ENCODE measurements at places on chromosomes 5 and 9.

GRCh38 chr5:150785950-150786349 lies 7.4 kb downstream of the SMIM3 start:
- no peak for DNase-seq

GRCh38 chr5:112691758-112692157 lies 45.9 kb upstream of the APC start:
- no peak for DNase-seq

DNA sequence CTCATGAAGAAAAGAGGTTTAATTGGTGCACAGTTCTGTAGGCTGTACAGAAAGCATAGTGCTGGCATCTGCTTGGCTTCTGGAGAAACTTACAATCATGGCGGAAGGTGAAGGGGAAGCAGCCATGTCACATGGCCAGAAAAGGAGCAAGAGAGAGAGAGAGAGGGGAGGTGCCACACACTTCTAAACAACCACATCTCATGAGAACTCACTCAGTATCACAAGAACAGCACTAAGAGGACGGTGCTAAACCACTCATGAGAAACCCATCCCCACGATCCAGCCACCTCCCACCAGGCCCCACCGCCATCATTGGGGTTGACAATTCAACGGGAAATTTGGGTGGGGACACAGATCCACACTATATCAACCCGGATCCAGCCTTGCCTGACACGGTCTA lies 28.8 kb upstream of the IER5L start:
- DNase-seq, result no peak

- no peak for DNase-seq
Observed at GRCh38 chr9:14447103-14447502, 133.2 kb upstream of the NFIB start.

- DNase-seq, result no peak
Observed at GRCh38 chr9:37327553-37327952, 94.9 kb upstream of the GRHPR start.

- no peak for DNase-seq
Observed at GRCh38 chr5:148625250-148625649, 29.1 kb downstream of the HTR4 start.

DNA sequence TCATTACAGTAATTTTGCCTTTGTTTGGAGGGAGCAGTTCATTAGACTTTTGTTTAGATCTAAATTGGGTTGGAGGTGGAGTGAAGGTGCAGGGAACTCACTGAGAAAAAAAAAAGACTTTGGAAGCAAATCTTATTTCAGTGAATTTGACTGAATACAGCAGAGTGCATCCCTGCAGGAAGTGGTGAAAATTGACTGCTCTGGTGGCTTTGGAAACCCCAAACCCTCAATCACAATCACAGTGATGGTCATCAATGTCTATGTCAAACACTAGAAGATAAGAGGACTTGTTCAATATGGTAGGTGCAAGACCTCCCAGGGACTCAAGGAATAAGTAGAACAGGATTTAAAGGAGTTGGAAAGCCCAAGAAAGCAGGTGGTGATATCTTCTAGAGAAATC lies 76.0 kb upstream of the RASA1 start:
- DNase-seq, result no peak

DNA sequence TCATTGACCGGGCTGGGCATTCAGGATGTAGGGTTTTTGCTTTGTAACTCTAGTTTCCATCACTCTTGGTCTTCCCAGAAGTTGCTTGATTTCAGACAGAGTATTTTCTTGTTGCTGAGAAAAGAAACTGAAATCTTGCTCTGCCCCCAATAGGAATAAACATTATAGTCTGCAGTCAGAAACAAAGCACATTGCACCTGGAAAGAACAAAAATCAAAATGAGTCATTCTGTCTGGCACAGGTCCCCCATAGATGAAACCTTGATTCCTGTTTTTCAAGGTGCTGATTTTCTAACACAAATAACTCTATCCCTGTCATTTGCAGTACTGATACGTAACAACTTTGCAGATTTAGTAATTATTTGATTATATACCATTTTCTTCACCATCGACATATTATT lies 232.1 kb downstream of the FBXO4 start:
- no peak for DNase-seq

GRCh38 chr5:73861313-73861988 lies 235.5 kb downstream of the ARHGEF28 start:
- DNase-seq, result no peak

- no peak for DNase-seq
Observed at GRCh38 chr9:34573599-34574325, 15.8 kb downstream of the CNTFR start.

DNA sequence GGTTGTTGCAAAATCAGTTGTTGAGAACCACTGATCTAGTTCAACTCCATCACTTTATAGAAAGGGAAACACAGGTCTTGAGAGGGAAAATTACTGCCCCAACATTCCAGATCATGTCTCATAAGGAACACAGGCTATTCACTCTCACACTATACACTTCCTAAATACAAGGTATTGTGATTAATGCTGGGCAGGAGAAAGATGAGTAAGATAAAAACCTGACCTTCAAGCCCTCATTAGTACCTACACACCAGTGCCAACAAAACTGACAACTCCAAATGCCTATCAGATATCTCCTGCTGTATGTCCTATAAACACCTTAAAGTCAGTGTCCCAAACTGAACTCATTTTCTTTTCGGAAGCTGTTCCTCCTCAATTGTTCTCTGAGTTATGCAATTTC lies 8.2 kb downstream of the GNE start:
- no peak for DNase-seq

GRCh38 chr9:101366038-101366756 lies 18.6 kb downstream of the BAAT start:
- DNase-seq, result no peak

DNA sequence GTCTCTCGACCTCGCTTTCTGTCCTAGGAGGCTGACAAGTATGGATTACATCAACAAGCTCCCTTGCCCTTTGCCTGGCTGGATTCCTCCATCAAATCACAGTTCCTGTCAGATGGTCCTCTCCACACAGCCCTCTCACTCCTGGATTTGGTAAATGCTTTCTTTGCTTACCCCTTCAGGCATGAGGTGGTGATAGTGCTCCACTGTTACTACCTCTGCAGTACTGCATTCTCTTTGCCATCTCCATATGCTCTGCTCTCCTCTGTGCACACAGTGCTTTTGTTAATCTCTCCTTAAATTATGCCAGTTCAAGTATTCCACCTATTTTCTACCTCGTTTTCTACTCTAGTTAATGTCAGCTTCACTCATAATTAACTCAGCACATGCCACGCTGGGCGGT lies 279.2 kb downstream of the DMAC1 start:
- no peak for DNase-seq

GRCh38 chr5:176697934-176698538 lies 50.8 kb downstream of the TSPAN17 start:
- DNase-seq, result peak; percentile 83

DNA sequence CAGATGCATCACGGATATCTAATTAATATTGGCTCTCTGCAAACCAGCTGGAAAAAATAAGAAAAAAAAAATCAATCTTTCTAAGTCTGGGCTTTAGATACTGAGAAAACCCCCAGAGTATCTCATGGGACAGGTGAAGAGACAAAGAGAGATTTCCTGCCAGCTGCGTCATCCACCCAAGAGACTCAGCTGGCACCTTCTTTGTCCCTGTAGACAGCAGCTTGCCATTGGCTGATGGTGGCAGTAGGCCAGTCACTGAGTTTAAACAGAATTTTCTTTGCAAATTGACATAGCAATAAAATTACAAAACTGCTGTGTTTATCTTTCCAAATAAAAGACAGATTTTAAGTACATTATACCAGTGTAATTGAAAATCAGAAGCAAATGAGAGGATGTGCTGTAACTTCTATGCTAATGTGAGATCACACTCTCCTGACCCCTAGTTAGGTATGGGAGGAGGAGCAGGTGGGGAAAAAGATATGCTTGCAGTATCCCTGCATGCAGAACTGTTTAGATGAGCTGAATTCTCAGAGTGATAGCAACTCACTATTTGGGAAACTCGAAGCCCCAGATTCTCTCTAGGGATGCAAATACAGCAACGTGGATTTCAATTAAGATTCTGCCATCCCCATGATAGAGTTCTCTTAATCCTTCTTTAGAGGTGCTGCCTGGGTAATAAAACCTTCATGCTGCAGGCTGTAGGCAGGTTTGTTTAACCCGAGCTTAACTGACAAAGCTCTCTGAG lies 72.2 kb downstream of the NMUR2 start:
- DNase-seq, result peak; percentile 43

DNA sequence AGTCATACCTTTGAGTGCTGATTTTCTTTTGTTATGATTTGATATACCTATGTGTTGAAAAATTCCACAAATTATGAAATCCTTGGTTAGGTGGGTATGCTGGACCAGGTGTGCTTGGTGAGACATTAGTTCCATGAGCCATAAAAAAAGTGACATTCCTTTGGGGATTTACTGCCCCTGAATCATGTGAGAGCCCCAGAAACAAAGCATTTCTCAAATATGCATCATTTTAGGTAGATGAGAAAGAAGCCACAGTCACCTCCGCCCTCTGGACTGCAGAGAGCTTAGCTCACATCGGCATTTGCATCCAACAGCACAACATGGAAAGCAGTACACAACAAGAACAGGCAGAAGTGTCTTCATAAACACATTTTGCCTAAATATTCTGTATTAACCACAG lies 55.3 kb downstream of the DAP start:
- no peak for DNase-seq

- no peak for DNase-seq
Observed at GRCh38 chr9:68418259-68418845, 61.9 kb downstream of the PGM5 start.

DNA sequence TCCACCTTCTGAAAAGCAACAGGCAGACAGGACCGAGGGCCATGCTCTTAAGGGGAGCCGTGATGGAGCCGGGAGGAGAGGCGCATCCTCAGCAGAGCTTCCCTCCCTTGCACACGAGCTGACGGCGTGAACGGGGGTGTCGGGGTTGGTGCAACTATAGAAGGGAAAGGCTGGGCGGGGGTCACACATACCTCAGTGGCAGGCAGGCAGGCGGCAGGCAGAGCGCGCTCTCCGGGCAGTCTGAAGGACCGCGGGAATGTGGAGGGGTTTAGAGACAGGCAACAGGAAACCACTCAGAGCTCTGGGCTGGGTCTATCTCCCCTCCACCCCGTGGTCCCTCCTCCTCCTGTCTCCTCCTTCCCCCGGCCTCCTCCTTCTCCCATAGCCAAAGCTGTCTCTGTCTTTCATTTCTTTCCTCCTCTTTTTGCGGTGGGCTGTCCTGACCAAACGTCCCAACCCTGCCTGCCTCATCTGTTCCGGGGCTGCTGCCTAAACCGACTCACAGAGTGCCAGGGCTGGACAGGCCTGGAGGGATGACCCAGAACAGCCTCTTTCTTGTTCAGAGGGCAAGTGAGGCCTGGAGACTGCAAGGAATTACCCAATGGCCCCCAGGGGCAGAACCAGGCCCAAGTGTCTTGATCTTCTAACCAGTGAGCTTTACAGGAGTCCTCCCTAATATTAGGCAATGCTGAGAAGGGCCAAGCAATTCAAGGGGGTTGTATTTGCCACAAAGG lies at the start of gene SPARC:
SPARC (minus strand) TSS at position 242 of the 734 bp plus-strand sequence. CDS start 10,727 bp downstream, outside the sequence.
- DNase-seq, result peak; percentile 35

DNA sequence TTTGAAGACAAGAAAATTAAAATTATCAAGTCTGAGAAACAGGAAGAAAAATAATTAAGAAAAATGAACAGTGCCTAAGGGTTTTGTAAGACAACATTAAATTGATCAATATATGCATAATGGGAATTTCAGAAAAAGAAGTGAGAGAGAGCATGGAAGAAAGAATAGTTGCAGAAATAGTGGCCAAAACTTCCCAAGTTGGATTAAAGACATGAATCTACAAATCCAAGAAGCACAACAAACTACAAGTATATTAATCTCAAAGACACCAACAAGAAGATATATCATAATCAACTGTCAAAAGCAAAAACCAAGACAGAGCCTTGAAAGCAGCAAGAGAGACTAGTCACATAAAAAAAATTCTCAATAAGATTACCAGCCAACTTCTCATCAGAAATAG lies 488.0 kb downstream of the RASEF start:
- DNase-seq, result no peak

- DNase-seq, result peak; percentile 74
Observed at GRCh38 chr5:126464959-126465358, 41.8 kb downstream of the GRAMD2B start.

GRCh38 chr5:113162770-113163169 lies 186.2 kb downstream of the DCP2 start:
- no peak for DNase-seq

GRCh38 chr9:120659676-120660075 lies 54.6 kb downstream of the MEGF9 start:
- DNase-seq, result no peak

DNA sequence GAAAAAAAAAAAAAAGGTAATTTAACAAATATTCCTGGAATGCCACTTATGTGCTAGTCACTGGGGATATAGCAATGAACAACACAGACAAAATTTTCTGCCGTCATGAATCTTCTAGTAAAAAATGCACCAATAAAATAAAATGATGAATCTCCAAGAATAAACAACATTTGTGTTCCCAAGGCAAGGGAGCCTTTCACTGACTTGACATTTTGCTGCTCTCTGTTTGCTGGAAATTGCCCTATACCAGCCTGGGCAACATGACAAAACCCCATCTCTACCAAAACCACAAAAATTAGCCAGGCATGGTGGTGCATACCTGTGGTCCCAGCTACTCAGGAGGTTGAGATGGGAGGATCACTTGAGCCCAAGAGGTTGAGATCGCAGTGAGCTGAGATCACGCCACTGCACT lies 64.5 kb upstream of the ERBIN start:
- DNase-seq, result no peak

DNA sequence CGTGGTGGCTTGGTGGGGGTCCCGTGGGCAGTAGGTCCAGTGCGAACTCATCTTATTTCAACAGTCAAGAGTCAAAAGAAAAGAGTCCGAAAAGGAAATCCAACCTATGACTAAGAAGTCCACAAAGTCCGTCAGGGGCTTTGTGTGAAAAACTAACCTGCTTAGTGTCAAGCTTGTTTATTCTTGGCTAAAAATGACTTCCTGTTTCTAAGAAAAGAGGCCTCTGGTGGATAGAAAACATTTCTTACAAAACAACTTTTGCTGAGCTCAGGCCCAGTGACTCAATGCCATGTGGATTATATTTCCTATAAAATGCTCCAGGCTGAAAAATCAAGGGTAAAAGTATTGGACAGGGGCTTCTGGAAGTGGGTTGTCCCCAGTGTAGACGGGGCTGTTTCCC lies 105.9 kb downstream of the GADD45G start:
- DNase-seq, result no peak

GRCh38 chr5:102792705-102793104 lies 37.6 kb downstream of the PAM start:
- no peak for DNase-seq

DNA sequence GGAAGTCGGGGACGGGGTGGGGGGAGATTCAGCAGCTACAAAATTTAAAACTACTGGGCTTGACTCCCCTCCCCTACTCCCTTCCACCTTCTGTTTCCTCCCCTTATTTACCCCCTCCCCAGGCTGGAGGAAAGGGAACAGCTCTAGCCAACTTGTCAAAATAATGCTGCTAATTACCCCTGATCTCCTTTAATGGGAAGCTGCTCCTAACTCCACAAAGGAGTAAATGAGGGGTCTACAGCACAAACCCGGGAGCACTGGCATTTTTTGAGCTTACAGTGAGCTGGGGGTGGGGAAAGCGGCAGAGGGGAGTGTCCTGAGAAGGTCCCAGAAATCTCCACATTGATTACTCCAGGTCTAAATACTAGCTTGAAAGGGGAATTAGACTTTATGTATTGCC lies 3.1 kb downstream of the PTCH1 start:
- no peak for DNase-seq

Data from NCI-H510A treated with DMSO at 0.1 percent for 48 hours (cell line).